ENCODE measurements at places on chromosomes 1 and 21.

DNA sequence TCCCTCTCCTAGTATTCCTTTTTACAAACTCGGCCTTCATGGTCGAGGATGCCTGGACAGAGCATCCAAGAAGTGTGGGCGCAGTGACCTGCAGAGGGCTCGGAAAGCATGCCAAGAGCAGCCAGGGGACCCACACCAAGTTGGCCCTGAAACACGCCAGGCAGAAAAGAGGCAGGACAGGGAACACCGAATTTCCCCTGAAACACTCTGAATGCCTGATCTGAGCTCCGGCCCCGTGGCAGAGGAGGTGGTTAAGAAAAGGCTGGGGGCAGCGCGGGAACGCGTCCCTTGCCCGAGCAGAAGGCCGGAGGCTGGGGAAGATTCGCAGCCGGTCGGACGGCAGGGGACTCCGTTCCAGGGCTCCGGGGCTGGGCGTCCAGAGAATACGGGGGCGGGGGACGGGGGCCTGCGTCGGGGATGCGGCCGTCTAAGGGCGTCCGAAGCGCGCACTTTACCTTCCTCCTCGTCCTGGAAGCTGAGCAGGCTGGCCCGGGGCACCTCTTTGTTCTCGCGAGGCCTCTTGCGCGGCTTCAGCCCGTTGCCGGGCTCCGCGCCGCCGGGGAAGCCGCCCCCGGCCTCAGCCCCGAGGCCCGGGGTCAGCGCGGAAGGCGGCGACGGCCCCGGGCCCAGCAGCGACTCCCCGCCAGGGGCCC lies 558 bp downstream of the PAXBP1 start:
- DNase-seq, result peak; percentile 54

GRCh38 chr1:54566438-54567141 lies 18.6 kb downstream of the ACOT11 start:
- no peak for DNase-seq

- DNase-seq, result peak; percentile 2
Observed at GRCh38 chr1:17075470-17076255, 21.8 kb upstream of the SDHB start.

- DNase-seq, result no peak
Observed at GRCh38 chr1:60065199-60065598, 8.4 kb downstream of the C1orf87 start.

DNA sequence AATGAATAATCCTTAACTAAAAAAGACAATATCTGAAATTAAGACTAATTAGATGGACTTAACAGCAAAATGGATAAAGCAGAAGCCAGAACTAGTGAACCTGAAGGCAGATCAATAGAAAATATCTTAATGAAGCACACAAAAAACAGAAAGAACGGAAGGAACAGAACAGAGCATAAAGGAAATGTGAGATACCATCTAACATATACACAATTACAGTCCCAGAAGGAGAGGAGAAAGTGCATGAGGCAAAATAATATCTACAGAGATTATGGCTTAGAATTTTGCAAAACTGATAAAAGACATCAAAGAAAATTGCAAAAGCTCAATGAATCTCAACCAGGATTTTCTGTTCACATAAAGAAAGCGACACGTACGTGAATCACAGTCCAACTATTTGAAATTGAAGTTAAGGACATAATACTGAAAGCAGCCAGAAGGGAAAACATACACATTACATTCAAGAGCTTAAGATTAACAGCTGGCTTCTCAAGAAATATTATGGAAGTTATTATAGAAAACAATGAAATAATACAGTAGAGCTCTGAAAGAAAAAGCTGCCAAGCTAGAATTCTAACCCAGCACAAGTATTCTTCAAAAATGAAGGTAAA lies 182.0 kb downstream of the CDC42BPA start:
- no peak for DNase-seq

GRCh38 chr21:31479714-31480113 lies 135.7 kb upstream of the TIAM1 start:
- DNase-seq, result no peak

DNA sequence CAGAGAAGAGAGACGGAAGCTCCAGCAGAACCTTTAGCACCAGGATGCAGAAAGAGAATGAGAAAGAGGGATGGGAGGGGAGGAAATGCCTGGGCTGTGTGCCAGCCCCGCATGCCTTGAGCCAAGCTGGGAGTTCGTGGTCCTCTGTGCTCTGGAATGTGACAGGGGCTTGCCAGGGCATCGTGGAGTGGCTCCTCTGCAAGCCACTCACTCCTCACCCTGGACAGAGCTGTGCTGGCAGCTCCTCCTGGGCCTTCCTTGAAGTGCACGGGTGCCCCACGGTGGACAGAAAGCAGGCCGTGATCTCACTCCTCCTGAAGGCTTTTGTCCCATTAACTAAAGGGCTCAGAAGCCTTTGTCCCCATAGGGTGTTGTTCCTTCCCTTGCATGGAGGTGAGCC lies 34.8 kb upstream of the PRELP start:
- no peak for DNase-seq

DNA sequence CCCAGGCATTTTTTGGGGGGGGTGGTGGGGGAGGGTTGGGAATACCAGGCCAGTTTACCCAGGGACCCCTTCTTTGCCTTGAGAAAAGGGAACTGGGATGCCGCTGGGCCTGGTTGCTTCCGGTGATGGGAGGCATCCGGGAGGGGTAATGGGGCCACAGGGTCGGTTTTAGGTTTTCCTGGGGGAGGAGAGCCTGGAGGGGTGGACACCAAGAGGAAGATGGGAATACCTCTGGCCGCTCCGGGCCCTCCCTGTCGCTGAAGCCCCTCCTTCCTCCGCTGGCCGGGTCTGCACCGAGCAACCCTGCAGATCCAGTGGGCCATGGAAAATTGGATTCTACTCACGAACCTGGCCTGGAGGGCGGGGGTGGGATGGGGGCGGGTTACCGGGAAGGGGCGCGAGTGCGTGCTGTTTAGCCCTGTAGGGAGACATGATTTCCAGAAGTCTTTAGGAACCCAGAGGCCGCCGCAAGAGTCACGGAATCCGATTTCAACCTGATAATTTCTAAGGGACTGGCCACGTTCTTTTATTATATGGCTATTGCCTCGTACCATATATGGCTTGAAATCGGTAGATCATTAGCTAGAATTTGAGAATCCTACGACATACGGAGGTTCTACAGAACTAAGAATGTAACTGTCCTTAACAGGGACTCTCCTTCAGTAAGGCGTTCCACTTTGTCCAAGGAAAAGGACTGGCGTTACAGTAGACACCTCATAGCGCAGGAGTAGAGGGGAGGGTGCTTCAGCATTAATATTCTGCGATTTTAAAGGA lies 749 bp downstream of the AKIRIN1 start:
- DNase-seq, result peak; percentile 3

GRCh38 chr1:6053206-6053546 lies 7.5 kb downstream of the KCNAB2 start:
- DNase-seq, result no peak

GRCh38 chr1:224294775-224295174 lies 35.2 kb downstream of the NVL start:
- no peak for DNase-seq

- peak; percentile 47 for DNase-seq
Observed at GRCh38 chr1:19644681-19645410, 735 bp downstream of the NBL1 start.

DNA sequence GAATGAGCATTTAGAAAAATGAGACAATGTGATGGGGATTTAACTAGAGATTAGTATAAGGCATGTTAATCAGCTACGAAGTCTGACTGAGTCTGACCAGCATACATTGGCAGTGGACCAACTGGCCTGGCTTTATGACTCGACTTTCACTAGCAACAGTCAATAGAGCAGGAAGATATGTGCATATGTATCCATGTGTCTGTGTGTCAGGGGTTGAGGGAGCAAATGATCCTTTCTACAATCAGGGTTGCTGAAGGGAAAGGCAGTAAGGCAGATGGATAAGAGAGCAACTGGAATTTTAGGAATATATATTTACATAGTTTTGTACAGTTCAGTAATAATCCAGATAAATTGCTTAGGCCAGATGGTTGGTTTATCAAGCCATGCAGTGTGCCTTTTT lies 645.6 kb downstream of the PLA2G4A start:
- DNase-seq, result no peak
